ENCODE measurements at places on chromosomes 5 and 9.

- no peak for DNase-seq
Observed at GRCh38 chr5:142689081-142689480, 3.2 kb upstream of the FGF1 start.

- DNase-seq, result no peak
Observed at GRCh38 chr5:4882186-4882585, 257.9 kb upstream of the ADAMTS16 start.

DNA sequence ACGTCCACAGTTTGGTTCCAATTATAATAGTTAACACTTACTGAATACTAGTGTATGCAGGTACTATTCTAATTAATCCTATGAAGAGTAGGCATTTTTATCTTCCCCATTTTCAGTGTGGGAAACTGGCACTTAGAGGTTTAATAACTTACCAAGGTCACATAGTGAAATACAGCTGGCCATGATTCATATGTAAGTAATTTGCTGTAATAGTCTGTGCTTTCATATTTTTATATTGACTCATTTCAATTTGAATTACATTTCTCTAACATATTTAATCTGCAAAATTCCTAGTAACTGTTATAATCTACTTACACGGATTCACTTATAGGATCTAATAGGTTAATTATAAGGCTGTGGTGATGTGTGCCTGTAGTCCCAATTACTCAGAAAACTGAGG, 19.4 kb downstream of the CCNH start:
- no peak for DNase-seq

- DNase-seq, result no peak
Observed at GRCh38 chr9:129555512-129556215, 65.2 kb downstream of the C9orf50 start.

DNA sequence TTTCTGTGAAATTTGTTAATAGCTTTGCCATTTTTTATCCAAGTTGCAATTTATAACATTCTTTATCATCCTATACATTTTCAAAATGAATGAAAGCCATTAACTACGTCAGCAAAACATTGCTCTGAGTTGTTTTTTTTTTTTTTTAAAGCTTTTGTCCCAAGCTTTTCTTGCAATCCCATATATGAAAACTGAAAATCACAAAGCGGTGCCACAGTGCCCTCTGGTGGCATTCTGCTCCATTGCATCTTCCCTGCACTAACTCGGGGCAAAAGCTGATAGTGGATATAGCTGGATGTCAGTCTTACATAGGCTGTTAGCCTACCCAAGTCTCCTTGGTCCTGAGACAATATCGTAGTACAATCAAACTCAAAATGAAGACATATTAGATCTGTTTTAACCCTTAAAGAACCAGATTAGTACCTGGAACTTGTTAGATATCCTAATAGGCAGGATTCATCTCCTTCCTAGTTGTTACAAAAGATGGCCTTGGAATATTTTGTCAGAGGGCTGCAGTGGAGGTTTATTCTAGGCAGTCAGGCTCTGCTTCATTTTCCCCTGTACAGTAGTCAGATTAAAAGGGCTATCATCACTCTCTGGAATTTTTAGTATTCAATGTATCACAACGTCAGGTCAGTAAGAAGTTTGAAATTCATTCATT, 669.9 kb downstream of the PTPRD start:
- peak; percentile 22 for DNase-seq

Measured in naive thymus-derived CD8-positive, alpha-beta T cell (primary cell).